ENCODE measurements at places on chromosomes 1 and 21.

- DNase-seq, result no peak
Observed at GRCh38 chr1:195005338-195005737, 1602.9 kb downstream of the KCNT2 start.

DNA sequence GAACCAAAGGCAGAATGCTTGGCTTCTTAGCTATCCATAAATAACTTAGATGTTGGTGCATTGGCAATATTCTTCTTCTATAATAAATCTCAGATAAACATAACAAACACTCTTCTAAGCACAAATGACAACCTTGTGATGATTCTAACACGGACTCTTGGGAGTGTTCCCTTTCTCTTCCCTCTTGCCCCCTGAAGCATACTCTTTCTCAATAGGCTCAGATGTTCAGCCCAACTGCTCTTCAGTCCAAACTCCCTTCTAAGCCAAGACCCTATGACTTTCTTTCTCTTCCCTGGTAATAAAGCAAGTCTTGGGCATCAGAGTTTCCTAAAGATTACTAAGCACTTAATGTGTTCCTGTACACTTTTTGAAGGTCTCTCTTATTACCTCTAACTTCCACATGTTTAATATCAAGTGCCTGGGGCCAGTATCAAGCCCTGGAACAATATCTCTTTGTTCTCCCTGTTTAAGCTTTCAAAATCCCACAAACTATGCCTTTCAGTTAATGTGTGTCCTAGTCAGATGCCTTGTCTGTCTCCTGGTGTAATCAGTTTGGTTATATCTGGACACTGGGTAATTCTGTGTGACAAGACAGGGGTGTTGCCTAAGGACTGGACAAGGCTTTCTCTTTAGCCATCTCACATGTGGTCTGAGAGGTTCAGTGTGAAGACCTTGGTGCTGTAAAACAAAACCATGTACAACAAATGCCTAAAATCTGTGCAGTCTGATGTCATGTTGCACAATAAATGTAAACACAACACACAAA is 92.9 kb upstream of the IVNS1ABP start:
- no peak for DNase-seq

DNA sequence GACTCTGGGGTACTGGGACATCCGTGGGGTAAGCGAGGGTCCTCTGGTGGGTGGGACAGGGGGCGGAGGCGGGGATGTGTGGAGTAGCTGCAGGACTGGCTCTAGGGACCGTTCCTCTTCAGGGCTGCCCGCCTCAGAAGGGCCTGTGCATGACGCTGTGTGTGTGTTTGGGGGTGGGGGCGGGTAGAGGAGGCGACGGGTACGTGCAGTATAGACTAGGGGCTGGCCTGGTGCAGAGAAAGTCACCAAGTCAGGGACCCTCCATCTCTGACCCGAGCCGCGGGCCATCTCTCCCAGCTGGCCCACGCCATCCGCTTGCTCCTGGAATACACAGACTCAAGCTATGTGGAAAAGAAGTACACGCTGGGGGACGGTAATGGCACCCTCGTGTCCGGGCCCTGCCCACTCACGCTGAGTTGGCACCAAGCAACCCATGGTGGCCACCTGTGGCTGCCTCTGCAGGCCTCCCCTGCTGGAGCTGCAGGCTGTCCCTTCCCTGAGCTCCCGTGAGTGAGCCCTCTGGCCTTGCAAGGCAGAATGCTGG is 342 bp downstream of the GSTM5 start:
- DNase-seq, result no peak

GRCh38 chr1:203467550-203467921 is 8.1 kb upstream of the PRELP start:
- DNase-seq, result no peak

GRCh38 chr1:110346690-110347089 is 7.5 kb downstream of the RBM15 start:
- DNase-seq, result no peak
